ENCODE measurements at places on chromosomes 5 and 9. TPM values are rescaled to one million over a fixed set of nuclear protein-coding genes. Genes with fewer than 3 reads are reported as not detected.

Gene SH2D3C
- 10.9 TPM for total RNA-seq

DNA sequence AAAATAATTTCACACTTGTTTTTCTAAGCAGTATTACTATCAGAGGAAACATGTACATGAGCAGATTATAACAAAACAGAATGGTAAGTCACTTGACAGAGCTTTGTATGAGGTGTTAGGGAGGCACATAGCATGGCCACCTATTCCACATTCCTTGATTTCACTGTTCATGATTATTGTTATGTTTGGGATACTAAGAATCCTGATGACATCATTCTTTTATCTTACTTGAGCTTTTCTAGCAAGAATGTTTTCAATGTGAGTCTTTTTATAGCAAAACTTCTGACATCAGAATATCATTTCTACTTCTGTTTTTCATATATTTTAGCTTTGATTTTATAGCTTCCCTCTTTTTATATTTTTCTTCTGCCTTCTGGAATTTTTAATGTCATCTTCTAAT is 208.2 kb downstream of the DMRTA1 start:
- H3K4me3 ChIP-seq = no peak overlapping the region
- H3K27me3 ChIP-seq = no peaks in the 10 kb centered on the region
- H3K36me3 ChIP-seq = no peaks in the 10 kb centered on the region

GRCh38 chr5:117220730-117221129 is 646.1 kb upstream of the SEMA6A start:
- H3K36me3 ChIP-seq = no peaks in the 10 kb centered on the region
- no peaks in the 10 kb centered on the region for H3K4me1 ChIP-seq
- no peak for DNase-seq
- no peak overlapping the region for H3K4me3 ChIP-seq

- H3K4me1 ChIP-seq = peaks cover 6% of the 10 kb centered on the region
- H3K4me3 ChIP-seq = no peak overlapping the region
- no peak for DNase-seq
- no peaks in the 10 kb centered on the region for H3K36me3 ChIP-seq
- H3K27me3 ChIP-seq = no peaks in the 10 kb centered on the region
These were observed 116.7 kb downstream of the UGCG start for GRCh38 chr9:112013266-112013665.

GRCh38 chr5:141634720-141635119 is 1.9 kb downstream of the HDAC3 start:
- no peak overlapping the region for H3K27ac ChIP-seq
- H3K4me1 ChIP-seq = peaks cover 42% of the 10 kb centered on the region
- no peak overlapping the region for H3K4me3 ChIP-seq
- no peaks in the 10 kb centered on the region for H3K27me3 ChIP-seq

DNA sequence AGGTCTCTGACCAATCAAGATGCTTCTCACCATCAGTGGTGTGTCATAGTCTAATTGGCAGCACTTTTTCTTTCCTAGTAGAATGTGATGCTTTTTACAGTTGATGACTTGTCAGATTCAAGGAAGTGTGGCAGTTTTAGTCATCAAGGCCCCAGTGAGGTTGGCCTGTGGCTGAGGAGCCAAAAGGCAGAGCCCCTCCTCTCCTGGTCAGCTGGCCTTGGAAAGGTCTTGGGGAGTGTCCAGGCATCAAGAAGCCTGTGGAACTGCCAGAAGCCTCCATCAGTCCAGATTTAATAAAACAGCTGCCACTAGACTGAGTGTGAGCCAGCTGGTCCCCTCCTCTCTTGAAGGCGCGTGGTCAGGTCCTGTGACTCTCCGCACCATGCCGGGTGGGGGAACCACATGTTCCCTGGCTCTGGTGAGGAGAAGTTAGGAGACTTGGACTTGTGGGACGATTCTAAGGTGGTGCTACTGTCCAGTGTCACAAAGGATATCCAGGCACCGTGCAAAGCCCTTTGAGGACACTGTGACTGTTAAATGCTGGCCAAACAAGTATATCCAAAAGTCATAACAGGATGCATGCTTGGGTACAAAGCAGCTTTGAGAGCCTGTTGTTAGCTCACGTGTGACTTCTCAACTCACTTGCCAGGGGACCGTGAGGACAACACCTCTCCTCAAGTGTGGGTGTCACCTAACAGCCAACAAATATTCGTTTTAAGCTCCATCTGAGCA is 6.1 kb upstream of the ANGPTL2 start:
- no peaks in the 10 kb centered on the region for H3K4me1 ChIP-seq
- no peak for DNase-seq
- H3K36me3 ChIP-seq = no peaks in the 10 kb centered on the region
- H3K27me3 ChIP-seq = no peaks in the 10 kb centered on the region

DNA sequence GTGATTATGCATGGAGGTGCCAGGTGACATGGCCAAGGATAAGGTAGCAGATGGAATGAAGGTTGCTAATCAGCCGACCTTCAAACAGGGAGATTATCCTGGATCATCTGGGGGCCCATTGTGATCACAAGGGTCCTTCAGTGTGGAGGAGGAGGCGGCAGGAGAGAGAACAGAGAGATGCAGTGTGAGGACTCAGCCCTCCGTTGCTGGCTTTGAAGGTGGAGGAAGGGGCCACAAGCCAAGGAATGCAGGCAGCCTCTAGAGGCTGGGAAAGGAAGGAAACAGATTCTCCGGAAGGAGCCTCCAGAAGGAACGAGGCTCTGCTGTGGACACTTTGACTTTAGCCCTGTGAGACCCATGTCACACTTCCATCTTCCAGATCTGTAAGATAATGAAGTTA is 27.4 kb upstream of the EEIG1 start:
- no peak for DNase-seq
- H3K4me3 ChIP-seq = peak overlapping the region; percentile 37
- H3K36me3 ChIP-seq = no peaks in the 10 kb centered on the region
- H3K27ac ChIP-seq = peak overlapping the region; percentile 97
- no peaks in the 10 kb centered on the region for H3K27me3 ChIP-seq

DNA sequence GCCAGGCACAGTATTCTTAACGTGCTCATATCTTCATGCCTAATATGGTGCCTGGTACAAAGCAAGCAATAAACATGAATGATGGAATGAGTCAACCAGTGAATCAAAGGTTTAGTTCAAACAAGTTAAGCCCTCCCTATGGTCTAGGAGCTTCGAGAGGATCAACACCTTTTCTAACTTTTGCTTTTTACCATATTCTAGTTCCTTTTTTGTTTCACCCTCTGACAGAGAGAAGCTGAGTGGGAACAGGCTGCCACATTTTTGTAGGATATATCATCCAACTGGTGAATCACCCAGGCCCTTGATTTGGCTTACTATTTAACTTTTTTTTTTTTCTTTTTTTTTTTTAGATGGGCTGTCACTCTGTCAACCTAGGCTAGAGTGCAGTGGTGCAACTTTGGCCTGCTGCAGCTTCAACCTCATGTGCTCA is 39.3 kb upstream of the TNC start:
- H3K4me3 ChIP-seq = no peak overlapping the region
- no peak for DNase-seq
- no peaks in the 10 kb centered on the region for H3K4me1 ChIP-seq
- peaks cover 4% of the 10 kb centered on the region for H3K27me3 ChIP-seq

DNA sequence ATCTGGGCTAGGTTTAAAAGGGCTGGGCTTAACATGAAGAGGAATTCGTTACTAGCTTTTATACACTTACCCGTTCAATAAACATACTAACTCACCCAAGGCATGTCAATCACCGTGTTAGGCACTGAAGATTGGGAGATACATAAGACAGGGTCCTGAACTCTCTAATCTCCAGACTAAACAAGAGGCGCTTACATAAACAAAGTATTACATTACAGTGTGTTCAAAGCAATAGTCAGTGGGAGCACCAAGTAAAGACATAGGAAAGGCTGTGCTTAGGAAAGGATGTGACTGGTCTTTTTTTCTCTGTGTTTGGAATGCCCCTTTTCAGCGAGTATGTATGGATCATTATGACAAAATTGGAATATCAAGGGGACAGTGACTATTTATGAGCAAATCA is 203.6 kb upstream of the ADRA1B start:
- H3K27ac ChIP-seq = no peak overlapping the region
- no peaks in the 10 kb centered on the region for H3K36me3 ChIP-seq
- no peaks in the 10 kb centered on the region for H3K27me3 ChIP-seq
- DNase-seq = no peak
- no peak overlapping the region for H3K4me3 ChIP-seq

- no peaks in the 10 kb centered on the region for H3K27me3 ChIP-seq
- H3K4me1 ChIP-seq = no peaks in the 10 kb centered on the region
- H3K4me3 ChIP-seq = no peak overlapping the region
- no peak overlapping the region for H3K27ac ChIP-seq
These were observed 30.7 kb upstream of the SYK start for GRCh38 chr9:90770927-90771326.

All from CD4-positive, alpha-beta T cell (primary cell).